ENCODE measurements at places on chromosomes 4 and X. TPM values are rescaled to one million over a fixed set of nuclear protein-coding genes. Genes with fewer than 3 reads are reported as not detected.

The TCEAL5 gene
- not detected for total RNA-seq

DNA sequence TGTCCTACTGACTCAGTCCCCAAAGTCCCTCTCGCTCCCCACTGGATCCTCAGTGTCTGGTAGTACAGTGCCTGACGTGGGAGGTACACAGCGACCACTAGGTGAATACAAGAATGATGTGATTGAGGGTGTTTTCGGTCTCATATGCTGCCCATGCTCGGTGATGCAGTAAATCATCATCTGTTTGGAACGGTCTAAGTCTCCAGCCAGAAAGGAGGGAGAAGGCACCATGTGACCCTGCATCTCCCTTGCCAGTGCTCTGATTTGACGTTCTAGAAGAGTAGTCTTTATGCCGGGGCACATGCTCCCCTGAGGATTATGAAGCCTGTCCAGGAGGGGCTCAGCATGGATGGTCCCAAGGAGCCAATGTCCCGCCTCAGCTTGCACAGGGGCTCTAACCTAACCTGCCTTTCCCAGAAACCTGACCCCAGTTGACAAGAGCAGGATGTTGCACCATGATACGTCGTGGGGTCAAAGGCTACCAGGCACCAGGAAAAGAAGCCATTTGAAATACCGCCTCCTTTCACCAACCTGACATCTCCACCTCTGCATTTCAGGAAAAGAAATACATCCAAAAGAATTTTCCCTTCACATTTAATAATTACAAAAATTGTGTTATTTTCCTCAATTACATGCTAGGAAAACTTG, 13.8 kb upstream of the PLXNB3 start:
- no peaks in the 10 kb centered on the region for H3K4me1 ChIP-seq
- H3K4me3 ChIP-seq, result no peak overlapping the region
- no peaks in the 10 kb centered on the region for H3K36me3 ChIP-seq
- no peak for DNase-seq

- no peaks in the 10 kb centered on the region for H3K27me3 ChIP-seq
- no peak overlapping the region for H3K27ac ChIP-seq
Observed at GRCh38 chr4:52248820-52249219, 197.7 kb downstream of the SPATA18 start.

The RNF128 gene
- total RNA-seq, result not detected

All from activated CD4-positive, alpha-beta memory T cell treated with anti-CD3 and anti-CD28 coated beads for 36 hours (primary cell).